OCI-M1 (cell line): ENCODE measurements at places on chromosomes 4 and X.

DNA sequence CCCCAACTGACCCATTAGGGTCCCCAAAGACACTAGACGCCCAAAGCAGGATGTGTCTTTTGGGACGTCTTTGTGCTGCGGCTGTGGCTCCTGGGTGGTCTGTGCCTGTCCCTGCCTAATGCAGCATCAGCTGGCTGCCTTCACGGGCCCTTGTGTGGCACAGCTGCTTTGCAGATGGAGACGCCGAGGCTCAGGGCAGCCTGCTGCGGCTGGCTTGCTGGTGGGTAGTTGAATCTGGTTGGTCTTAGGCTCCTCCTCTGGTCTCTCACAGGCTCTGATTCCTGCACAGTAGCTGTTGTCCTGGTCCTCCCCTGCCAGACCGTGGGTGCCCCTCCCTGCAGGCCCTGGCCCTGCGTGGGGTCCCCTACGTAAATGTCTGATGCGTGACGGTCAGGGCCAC lies 8.1 kb downstream of the CPZ start:
- no peak for DNase-seq

- DNase-seq, result peak; percentile 3
Observed at GRCh38 chrX:153857348-153857903, 27.1 kb upstream of the PDZD4 start.

DNA sequence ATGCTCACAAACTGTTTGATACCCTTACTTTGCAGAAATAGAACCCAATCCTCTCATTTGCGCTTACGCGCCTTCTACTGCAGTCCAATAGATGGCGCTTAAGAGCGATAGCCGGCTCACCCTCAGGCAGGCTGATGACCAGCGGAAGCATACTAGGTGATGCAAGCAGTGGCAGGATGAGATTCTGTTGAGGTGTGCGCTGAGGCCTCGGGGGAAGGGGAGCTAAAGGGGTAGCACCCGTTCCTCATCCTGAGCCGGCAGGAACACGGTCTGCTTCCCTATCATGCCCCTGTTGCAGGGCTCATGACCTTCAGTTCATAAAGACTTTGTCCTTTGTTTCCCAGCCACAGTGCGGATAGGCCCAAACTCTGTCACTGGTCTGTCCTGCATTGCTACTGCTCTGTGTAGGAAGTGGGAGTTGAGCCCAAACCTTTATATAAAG lies 628.9 kb downstream of the TLL1 start:
- DNase-seq, result no peak

- DNase-seq, result peak; percentile 90
Observed at GRCh38 chr4:144338148-144338547, 197.6 kb upstream of the GYPA start.

DNA sequence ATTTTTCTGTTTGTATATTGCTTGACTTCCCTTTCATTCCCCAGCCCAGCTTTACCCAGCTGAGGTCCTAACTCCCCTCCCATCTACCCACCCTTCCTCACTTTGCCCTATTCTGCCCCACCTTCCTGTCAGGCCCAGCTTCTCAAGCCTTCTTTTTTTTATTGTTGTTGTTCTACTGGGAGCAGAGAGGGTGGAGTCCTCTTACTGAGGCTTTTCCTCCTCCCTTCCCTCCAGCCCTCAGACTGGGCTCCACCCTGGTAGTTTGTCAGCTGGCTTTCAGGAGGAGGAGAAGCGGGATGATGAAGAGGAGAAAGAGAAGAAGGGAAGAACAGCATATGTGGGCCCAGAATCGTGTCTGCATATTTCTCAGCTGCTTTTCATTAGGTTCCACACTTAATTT lies 3.2 kb upstream of the KLF8 start:
- DNase-seq, result no peak

GRCh38 chr4:32374206-32374605 lies 1654.0 kb downstream of the PCDH7 start:
- no peak for DNase-seq

GRCh38 chr4:99436462-99436861 lies 1.3 kb upstream of the ADH7 start:
- no peak for DNase-seq

DNA sequence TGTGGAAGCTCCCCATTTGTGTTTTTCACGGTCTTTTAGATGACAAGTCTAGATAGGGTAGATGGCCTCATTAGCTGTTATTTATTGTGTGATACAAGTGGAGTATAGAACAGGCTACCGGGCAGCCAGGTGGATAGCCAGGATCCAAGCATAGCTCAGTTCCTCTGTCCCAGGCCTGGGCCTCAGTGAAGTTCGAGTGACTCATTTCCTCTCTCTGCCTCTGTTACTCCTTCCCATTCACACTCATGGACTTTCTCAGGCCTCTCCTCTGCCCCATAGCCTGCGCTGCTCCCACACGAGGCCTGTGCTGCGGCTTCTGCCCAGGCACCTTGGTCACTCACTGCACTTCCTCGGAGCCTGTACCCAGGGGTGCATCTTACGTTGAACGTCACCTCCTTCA lies 54.5 kb downstream of the TENM3 start:
- no peak for DNase-seq

DNA sequence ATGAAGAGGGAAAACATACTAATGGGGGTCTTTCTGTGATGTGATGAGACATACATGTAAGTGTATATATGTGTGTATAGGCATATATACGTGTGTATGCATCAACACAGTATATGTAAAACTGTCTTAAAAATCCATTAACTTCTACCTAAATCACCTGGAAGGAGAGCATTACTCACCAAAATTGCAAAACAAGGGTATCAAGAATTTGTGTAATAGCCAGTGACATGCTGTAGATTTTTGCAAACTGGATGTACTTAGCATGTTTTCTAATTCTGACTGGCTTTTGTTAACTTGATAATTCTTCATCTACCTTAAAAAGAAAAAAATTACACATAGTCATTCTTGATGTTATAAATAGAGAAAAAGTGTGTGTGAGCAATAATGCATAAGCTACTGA lies 104.7 kb downstream of the PRRG1 start:
- no peak for DNase-seq

DNA sequence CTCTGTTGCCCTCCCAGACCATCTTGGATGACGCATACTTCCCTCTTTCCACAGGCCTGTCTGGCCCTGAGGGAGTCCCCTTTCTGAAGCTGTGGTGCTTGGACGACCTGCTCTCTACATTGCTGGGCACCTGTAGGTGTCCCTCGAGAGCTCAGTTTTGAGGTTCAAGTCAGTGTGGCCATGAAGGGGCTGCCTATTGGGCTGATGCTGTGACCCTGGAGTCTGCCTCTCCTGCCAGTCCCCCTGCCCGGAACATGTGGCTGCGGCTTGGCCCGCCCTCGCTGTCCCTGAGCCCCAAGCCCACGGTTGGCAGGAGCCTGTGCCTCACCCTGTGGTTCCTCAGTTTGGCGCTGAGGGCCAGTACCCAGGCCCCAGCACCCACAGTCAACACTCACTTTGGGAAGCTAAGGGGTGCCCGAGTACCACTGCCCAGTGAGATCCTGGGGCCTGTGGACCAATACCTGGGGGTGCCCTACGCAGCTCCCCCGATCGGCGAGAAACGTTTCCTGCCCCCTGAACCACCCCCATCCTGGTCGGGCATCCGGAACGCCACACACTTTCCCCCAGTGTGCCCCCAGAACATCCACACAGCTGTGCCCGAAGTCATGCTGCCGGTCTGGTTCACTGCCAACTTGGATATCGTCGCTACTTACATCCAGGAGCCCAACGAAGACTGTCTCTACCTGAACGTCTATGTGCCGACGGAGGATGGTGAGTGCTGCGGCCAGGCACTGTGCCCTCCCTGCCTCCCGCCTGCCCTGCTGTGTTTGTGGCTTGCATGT lies 3.0 kb downstream of the NLGN3 start:
- no peak for DNase-seq

GRCh38 chrX:12174358-12174757 lies 36.1 kb downstream of the FRMPD4 start:
- DNase-seq, result no peak

DNA sequence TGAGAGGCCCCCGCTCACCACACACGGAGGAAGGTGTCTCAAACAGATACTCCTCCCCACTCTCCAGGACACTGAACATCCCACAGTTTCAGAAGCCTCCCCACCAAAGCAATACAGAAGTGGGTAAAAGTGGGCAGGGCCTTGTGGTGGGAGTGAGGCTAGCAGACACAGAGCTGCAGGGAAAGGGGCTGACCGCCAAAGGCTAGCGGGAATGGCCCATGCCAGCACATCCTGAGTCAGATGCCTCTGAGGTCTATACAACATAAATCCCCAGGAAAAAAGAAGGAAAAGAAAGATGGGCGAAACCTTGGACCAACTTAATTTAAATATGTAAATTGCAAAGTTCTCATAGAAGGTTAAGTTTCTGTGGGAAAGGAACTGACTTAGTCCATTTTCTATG lies 21.9 kb upstream of the ARHGAP10 start:
- no peak for DNase-seq

DNA sequence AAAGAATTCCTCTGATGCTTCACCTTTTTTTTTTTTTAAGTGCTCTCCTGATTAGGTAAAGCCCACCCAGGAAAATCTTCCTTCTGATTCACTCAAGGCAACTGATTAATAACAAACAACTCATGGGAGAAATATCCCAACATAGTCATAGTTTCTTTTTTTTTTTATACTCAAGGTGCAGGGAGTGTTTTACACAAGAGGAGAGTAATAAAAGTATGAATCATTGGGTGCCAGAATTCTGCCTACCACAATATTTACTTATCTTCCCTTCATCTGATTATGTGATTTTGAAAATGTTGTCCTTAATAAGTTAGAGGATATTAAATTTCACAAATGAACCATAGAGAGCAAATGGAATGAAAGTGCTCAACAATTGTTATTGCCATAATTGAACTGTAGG lies 329.9 kb downstream of the TECRL start:
- no peak for DNase-seq

DNA sequence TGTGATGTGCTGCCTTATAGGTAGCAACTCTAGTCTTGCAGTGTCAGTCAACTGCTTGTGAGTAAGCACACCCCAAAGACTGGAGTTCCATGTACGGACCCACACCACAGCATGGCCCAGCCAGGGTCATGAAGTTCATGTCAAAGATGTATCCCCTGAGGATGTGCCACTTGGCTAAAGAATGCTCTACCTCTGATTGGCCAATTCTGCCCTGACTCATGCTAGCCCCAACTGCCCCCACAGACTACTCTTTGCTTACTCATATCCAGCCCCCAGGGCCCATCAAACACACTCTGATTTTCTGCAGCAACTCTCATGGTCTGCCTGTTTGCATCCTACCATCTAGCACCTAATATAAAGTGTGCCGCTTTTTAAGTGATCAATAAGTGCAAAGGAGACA lies 62.5 kb downstream of the CHRDL1 start:
- DNase-seq, result no peak

GRCh38 chrX:148670277-148670676 lies 169.9 kb downstream of the AFF2 start:
- peak; percentile 32 for DNase-seq

GRCh38 chrX:41909068-41909467 lies 14.3 kb downstream of the CASK start:
- DNase-seq, result no peak
